ENCODE measurements at places on chromosomes 1 and 21.

DNA sequence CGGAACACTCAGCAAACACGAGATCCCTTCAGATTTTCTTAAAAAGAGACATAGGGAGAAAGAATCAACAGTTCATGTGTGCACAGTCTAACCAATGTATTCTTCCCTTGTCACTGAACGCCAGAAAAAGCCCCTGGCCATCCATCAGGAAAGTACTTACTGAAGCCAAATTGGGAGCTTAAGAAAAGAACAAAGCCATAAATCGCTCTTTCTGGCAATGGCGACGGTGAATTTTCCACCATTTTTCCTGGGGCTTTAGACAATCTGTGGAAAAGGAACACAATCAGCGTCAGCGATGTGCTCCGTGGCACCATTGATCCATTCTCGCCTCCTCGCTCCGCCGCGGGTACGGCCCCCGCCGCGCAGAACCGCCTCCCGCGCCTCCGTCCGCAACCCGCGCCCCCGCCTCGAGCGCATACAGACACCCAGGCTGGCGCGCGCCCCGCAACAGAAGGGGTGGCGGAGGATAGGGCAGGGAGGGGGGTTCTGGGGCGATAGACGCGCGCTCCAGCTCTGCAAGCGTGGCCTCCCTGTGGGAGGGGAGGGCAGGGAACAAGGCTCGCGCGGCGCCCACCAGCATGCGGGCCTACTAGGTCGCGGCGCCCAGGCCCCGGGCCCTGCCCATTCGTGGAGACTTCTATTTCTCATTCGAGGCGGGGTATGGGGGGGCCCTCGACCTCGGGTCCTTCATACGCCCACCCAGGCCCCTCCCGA, 440 bp downstream of the PIGP start:
- peak; percentile 70 for DNase-seq

DNA sequence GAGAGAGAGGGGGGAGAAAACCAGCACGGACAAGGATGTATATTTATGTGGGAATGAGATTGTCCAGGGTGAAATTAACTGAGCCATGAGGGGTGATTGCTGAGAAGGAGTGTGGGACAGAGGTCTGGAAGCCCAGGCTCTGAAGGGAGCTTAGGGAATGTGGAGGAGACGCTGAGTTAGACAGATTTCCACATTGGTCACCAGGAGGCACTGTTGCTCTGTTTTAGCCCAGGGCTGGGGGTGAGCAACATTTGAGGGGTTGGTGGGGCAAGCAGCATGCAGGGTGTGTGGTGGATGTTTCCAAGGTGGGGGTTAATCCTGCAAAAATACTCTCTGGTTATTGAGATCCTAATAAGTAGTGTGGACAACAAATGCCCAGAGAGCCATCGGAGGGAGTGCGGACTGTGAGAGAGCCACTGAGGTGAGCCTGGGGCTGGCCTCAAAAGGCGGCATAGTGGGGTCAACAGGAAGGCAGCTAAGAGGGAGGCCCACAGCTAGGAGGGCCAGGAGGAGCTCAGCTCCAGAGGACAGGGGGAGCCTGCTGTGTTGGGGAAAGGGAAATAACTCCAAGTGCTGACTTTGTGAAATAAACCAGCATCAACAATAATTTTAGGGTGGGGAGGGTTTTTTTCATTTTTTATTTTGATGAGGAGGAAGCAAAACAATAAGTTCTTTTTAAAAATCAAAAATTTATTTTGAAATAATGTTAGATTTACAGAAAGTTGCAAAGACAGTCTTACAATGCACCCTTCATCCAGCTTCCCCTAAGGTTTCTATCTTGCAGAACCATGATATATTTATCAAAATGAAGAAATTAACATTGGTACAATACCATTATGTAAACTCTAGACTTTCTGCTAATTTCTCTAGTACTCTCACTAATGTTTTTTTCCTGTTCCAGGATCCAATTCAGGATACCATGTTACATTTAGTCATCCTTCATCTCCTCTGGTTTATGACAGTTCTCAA, 82.8 kb upstream of the CD34 start:
- no peak for DNase-seq

DNA sequence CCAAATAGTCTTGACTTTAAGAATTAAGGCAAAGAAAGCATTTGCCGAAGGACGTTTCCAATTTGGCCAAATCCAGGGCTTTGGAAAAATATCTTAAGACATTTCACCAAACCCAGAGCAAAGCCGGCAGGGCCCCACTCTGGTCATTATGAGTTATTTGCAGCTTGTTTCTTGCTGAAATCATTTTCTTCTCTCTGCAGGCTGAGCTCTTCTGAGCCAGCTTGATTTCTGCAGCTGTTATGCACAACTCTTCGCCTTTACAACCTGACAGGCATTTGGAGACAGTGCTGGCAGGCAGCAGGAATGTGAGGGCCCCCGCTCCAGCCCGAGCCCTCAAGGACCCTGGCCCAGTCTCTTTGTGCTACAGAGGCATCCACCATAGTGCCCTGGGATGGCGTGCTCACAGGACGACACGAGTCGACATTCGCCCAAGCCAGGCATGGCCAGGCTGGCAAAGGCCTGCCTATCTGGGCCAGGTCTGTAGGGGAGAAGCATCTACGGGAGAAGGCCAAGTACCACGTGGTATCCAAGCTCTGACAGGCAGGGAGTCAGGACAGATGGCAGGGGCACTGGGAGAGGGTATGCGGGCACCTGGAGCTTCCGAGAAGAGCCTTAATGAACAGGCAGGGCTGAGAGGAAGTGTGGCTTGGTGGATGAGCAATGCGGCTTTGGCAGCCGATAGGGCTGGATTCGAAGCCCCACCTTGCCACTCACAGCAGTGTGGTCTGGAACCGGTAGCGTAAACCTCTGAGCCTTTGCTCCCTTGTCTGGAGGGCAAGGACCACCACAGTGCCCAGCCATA, 32.3 kb downstream of the SYF2 start:
- no peak for DNase-seq

DNA sequence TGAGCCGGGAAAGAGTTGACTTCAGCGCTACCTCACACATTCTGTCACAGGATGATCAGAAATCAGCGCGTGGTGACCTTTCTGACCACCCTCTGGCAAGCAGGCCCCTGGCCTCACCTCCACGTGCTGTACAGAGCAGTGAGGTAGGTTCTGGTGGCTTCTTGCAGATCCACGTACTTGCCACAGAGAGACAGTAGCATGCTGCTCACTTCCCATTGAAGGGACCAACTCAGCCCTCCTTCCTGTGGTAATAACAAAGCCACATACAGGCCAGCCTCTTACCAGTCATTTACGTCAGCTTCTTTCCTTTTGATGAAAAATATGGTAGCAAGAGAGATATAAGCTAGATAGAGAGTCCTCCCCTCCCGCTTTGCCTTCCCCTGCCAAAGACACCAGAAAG, 200.7 kb downstream of the CHRM3 start:
- no peak for DNase-seq

All from stimulated activated CD4-positive, alpha-beta T cell treated with anti-CD3 and anti-CD28 coated beads, Interleukin-4, amount 100 ng/mL, for 4 hours (primary cell).